ENCODE measurements at places on chromosomes 5 and 9.

GRCh38 chr5:177540438-177540837, 13.9 kb downstream of the FAM193B start:
- DNase-seq, result no peak

- no peak for DNase-seq
These were observed 256.4 kb upstream of the CDH6 start for GRCh38 chr5:30937070-30937469.

- peak; percentile 59 for DNase-seq
These were observed 5.2 kb upstream of the RAPGEF6 start for GRCh38 chr5:131640043-131640856.

DNA sequence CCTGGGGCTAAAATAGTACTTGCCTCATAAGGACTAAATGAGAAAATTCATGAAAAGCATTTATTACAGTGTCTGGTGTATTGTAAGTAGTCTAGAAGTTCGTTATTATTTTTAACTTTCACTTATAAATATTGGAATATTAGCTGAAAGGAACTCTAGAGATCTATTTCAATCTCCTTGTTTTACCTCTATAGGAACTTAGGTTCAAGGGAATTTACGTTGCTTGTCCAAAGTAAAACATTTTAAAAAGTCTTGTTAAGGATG, 55.5 kb downstream of the GARNL3 start:
- no peak for DNase-seq

DNA sequence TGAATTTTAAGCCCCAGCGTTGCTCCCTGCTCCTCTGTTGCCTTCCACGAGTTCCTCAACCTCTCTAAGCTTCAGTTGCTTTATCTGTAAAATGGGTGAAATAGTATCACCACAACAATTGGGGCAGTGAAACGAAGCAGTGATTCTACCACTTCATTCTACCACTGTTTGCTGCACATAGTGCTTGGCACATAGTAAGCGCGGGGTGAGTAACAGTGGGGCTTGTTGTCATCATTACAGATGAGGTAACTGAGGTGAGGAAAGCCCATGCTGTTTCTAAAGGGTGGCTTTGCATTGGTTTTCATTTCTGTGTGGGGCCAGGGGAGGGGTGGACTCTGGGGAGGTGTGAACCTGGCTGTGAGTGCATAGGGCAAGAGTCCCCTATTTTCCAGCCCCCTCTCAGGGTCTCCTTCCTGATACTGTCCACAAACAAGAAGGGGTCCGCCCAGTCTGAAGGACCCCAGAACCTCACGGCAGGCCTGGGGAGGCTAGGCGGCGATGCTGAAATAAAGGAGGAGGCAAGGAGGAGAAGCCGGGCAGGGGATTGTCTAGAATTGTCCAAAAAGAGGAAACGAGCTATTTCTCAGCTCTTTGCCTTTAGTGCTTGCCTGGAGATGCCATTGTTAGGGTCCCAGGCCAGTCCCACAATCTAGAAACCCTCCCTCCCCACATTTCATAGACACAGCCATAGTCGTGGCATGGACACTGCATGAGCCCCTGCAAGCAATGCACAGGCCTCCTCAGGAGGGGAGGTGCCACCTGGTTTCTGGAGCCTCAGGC, 65.6 kb downstream of the IL6ST start:
- no peak for DNase-seq

DNA sequence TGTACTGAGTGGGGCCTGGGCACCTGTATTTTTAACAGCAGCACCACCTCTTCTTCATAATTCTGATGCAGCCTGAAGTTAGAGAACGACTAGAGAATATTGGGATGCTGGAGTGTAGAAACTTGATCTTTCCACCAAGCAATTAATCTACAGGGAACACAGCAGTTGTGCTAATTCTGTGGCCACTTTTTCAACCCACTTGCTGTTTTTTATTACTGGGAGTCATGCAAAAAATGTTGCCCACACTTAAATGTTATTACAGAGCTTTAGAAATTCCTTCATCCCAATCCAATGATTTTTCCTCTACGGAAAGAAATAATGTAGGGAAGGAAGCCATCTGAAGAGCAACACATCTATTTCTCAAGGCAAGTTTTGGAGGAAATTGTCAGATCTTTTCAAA, 190.9 kb upstream of the TUT7 start:
- DNase-seq, result no peak

GRCh38 chr5:90894866-90895420, 336.3 kb downstream of the ADGRV1 start:
- no peak for DNase-seq

- DNase-seq, result peak; percentile 77
These were observed 194.4 kb downstream of the RGS3 start for GRCh38 chr9:113657765-113658544.

DNA sequence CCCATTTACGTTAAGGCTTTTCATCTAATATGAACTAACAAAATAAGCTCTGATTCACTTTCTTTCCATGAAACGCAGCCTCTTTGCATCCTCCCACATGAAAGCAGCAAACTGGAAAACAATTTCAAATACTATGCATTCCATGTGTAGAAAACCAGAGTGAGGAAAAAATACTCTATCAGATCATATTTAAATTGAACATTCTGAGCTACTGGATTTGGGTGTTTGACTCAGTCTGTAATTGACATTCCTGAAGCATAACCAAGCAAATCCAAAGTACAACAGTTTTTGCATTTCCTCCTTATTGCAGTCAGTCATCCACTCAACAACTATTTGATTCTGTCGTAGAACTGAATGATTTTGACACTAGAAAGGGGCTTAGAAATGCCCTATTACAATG, 399.1 kb upstream of the NMUR2 start:
- no peak for DNase-seq

DNA sequence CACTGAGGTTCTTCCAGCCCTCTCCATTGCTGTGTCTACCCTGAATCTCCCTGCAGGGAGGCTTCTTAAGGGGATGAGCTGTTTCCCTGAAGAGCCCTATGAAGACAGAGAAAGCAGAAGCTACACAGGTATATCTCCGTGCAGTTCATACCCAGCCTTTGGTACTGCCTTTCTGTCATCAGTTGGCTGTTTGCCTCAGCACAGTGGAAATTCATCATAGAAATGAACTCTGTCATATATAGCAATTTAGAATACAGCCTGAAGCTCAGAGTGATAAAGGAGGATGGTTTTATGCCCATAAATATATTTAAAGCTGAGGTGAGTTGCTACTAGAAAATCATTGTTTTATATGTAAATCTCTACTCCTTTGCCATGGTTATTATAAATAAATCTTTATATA, 42.6 kb upstream of the KCNN2 start:
- no peak for DNase-seq

DNA sequence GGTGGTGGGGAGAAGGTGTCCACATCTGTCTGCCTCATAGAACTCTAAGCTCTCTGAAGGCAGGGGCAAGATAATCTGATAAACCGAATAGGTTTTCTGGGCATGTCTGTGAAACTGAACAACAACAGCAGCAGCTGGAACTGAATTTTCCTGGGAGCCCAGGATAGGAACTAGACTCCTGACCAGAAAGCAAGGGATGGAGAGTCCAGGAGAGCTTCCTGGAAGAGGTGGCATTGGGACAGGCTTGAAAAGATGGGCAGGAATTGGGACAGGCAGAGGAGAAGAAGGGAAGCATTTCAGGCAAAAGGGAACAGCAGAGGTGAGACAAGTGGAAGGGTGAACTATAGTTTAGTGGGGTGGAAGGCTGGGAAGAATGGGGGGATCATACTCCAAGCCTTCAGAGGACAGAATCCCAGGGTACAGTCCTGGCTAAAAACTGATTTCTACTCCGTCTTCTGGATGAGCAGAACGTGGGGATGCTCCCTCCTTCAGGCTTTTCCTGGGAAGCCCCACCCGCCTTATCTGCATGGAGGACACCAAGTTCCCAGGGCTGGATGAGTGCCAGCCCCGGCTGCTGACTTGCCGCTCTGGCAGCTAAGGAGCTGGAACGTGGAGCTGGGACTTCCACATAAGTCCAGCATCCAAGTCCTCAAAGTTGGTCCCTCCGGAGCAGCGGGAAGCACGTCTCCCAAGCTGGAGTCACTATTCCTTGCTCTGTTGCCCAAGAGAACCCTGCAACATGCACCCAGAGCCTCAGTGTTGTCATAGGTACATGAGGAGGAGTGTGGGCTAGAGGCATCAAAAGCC, 13.9 kb upstream of the KIF12 start:
- no peak for DNase-seq

- DNase-seq, result no peak
These were observed 37.0 kb downstream of the MAMDC2 start for GRCh38 chr9:70080481-70081119.

- no peak for DNase-seq
These were observed 18.6 kb downstream of the SLC6A7 start for GRCh38 chr5:150208187-150209098.

DNA sequence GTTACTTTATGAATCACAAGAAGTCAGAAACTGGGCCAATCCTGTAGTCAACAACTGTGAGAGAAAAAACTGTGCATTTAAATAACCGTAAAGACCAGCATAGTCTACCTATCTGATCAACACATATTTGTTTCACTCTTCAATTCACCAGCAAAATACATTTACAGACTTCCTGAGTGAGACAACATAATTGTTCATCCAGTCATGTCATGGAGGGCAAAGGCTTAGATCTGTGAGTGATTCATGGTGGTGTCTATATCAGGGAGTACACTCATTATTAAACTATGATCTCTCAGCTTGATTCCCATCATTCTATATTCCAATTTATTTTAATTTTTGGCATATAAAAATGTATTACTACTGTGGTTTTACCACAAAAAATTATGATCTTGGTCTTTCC, 694.6 kb downstream of the DNAH5 start:
- DNase-seq, result no peak

GRCh38 chr5:40909723-40910122, 426 bp downstream of the C7 start:
- DNase-seq, result no peak

DNA sequence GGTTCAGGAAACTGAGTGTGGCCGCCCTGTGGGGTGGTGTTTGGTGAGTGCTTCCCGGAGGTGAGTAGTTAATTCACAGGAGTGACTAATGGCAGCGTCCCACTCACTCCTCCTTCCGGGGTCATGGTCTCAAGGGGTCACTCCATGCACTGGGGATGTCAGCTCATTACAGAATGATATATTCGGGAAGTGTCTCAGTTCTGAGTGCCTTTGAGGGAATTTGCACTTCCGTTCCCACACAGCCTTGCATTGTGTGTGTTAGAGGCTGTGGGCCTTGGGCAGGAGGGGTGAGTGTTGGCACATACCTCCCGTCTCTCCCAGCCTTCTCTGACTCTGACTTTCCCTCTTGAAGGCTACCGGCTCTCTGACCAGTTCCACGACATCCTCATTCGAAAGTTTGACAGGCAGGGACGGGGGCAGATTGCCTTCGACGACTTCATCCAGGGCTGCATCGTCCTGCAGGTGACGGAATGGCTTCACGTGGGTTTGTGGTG, 10.5 kb upstream of the AHRR start:
- DNase-seq, result no peak

DNA sequence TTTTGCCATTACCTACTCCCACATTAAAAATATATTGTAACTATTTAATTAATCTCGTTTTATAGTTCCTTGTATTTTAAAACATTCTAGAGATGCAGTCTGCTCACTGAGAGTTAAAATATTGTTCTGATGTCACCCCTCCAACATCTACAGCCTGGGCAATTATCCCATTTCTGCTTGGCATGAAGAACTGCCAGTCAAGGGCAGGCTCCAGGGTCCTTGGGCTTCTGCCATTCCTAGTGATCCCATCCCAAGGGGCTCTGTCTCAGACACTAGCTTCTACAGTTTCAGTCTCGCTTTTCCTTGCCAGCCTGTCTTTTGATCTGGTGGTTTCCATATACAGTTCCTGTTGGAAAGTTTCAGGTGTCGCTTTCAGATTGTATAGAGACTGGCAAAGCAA, 287.2 kb downstream of the TMEM232 start:
- DNase-seq, result no peak

DNA sequence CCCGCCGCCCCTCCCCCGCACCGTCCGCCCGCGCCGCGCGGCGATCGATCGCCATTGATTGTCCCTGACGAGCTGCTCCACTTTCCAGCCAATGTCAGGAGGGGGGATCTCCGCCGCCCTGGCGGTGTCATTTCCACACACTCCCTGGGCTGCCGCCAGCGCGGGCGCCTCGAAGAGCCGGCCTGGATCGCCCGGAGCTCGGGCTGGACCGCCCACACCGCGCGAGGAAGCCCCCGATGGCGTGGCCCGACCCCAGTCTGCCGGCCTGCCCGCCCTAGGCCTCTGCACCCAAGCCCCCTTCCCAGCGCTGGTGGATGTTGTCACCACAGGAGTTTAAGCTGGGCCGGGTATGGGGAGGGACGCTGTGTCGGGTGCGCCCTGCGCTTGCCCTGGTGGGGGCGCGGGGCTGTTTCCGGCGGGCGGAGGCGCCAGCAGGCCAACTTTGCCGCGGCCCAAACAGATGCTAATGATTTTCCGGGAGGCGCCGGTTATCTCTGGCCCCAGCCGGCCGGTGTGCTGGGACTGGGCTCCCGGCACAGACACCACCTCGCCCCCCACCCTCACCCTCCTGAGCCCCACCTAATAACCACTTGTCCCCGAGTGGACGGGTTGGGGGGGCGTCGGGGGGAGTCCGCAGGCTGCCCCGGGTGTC, 10.6 kb upstream of the CXXC5 start:
- peak; percentile 36 for DNase-seq

- no peak for DNase-seq
These were observed 38.9 kb downstream of the NTRK2 start for GRCh38 chr9:84708400-84708799.

DNA sequence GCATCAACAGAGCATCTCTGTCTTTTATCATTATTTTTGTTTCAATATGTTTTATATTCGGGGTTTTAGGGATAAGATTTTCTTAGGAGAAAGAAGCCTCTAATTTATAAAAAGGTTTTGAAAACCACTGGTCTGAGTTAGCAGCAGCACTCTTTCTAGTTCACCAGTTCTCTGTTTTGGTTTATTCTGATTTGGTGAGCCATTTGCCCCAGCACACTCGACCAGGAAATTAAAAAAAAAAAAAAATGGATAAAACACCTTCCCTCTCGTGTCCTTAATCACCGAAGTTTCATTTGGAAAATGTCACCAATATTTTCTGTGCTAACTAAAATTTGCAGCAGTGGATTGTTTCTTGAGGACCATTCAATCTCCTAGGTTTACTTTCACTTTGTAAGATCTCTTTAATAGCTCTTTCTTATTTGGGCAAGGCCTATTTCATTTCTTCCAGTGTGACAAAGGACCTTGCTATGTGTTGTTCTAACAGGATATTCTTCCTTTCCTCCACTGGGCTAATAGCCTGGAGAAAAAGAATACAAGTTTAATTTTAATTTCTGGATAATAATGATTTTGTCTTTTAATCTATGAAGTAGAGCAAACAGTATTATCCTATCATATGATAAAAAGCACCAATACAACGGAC, 57.8 kb upstream of the ANXA1 start:
- DNase-seq, result no peak

DNA sequence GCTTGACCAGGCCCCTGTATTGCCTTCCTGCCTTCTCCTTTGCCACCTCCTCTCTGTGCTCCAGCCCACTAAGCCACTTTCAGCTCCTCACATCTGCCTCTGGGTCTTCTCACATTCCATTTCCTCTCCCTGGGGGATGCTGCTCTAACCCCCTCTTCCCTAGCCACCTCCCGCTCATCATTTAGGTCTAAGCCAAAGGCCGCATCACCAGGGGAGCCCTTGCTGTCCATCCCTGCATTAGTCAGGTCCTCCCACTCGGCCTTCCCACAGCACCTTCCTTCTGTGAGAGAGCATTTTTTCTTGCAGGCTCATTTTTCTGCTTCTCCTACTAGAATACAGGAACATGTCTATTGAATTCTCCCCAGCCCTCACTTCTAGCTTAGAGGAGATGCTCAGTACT, 72.6 kb upstream of the GALNT10 start:
- DNase-seq, result no peak

- DNase-seq, result no peak
These were observed 191.3 kb downstream of the IRX1 start for GRCh38 chr5:3786891-3787430.

Data from CD4-positive, alpha-beta T cell treated with Interleukin-2 at 100 ng/mL for 4 hours (primary cell).